HEK293T (cell line): ENCODE measurements at places on chromosomes 2 and 18.

- no peak for DNase-seq
Observed at GRCh38 chr2:43220229-43220751, 6.1 kb downstream of the ZFP36L2 start.

DNA sequence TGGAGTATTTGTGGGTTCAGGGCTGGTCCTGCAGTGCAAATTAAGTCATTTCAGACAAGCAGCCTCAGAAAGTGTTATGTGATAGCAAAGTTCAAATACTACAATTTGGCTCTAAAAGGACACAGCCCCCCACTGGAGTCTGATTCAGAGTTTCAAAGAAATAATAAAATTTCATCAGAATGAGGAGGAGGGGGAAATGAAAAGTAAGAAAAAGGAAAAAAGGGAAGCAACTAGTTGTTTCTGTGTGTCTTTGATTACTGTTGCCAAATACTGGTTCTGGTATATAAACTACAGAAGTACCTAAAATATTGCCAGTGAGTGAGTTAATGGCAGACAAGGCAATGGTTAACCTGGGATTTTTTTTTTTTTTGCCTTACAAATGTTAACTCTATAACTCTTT is 773.9 kb downstream of the BCL11A start:
- no peak for DNase-seq

GRCh38 chr2:119469661-119470297 is 38.1 kb downstream of the TMEM37 start:
- no peak for DNase-seq

DNA sequence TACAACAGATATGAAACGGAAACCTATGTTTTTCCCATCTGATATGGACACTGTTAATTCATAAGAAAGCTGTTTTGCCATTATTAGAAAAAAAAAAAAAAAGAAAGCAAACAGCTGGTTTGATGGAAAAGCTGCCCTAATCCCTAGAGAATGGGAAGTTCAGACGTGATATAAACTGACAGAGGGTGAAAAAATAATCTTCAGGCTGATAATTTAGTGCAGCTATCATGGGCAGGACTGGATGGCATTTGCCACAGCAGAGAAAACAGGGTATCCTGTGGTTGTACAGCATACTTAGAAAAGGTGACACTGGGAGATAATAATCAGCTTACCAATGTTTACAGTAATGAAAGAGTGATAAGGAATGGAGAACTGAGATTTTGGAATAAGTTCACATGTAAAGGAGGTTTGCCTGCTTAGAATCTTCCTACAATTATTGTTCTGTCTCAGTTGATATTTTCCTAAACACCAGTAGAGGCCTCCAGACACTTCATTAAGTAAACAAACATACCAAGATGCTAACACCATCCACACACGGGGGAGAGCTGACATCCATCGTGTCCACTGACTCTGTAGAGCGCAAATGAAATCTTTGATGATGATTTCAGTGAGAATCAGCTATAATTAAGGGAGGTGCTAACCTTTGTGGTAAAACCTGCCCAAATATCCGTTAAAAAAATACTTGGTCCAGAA is 211.6 kb upstream of the MMADHC start:
- no peak for DNase-seq

DNA sequence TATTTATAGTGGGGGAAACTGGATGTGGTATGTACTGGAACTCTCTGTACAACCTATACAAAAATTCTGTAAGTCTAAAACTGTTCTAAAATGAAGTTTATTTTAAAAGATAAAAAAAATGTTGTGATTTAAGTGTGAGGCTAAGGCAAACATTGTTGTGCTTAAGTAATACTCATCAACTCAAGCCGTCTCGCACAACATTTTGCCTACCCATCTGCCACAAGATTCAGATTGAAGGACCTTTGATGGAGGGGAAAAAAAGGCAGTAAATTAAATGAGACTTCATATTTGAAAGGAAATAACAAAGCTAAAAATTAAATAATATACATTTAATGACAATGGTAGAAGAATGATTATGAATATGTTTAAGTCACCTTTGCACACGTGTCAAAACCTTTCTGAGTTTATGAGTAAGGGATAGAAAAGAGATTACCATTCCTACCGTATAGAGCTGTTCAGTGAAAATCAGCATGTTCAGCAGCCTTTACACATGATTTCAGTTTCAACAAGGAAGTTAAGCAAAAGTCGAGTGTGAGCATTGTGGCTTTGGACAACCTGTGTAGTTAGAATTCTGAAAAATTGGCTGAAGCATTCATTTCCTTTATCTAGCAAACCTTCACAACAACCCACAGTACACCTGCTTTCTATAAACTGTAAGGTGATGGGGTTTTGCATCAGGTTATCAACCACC is 499.3 kb downstream of the IRS1 start:
- no peak for DNase-seq
